GM03348 (cell line): ENCODE measurements at places on chromosomes 7 and 10.

GRCh38 chr10:95877881-95878280, 29.9 kb upstream of the CC2D2B start:
- DNase-seq, result no peak

GRCh38 chr10:116464257-116464656, 36.6 kb downstream of the PNLIPRP3 start:
- no peak for DNase-seq

- DNase-seq, result no peak
These were observed 72.5 kb downstream of the SRI start for GRCh38 chr7:88147341-88147740.

DNA sequence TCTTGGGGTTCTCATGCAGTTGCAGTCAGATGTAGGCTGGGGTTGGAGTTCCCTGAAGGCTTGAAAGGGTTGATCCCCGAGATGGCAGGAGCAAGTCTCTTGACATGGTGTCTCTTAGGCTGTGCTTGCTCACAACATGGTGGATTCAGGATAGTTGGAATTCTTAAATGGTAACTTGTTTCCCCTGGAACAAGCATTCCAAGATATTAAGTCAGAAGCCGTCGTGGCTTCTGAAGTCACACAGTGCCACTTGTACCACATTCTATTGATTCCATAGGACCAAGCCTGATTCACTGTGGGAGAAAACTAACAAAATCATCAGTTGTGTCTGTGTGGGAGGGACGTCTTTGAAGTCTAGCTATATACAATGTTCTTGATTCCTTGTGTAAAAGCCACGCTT, 3.5 kb upstream of the SLC35B4 start:
- no peak for DNase-seq

DNA sequence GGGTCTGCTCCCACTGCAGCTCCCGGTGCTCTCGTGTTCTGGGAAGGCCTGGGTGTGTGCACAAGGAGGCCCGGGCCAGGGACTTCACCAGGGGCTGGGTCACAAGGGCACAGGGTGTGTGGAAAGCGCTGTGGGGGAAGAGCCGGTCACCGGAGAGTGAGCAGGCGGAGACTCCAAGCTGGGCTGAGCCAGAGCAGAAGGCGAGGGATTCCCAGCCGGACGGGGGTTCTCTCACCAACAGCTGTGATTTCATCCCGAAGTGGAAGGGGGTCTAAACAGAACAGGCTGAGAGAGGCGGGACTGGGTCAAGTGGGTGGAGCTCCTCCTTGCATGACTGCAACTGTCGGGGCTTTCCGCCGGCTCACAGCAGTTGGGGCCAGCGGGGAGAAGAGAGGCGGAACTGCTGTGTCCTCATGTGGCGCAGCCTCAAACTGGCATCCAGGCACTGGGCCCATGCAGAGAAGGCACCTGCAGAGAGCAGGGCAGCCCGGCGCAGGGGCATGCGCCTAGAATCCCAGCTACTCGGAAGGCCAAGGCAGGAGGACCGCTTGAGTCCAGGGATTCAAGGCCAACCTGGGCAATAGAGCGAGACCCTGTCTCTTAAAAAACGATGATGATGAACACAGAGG, 7.6 kb upstream of the ORAI2 start:
- no peak for DNase-seq

DNA sequence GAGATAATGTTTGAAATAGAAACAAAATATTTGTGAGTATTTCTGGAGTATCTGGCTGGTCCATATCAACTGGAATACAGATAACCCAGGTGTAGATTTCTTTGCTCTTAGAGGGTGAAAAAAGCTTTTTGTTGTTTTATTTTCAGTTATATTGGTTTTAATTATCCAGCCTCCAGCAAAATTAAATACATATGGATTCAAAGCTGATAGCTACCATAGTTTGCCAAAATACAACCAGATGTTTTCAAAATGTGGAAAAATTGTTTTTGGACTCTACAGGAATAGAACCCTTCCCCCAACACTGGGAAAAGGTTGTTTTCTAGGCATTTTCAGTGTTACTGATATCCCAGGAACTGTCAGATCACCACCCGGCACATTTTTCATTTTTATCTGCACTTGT, 30.1 kb downstream of the LRRC17 start:
- DNase-seq, result no peak

GRCh38 chr10:108187408-108188012, 1023.0 kb upstream of the SORCS1 start:
- DNase-seq, result peak; percentile 53

DNA sequence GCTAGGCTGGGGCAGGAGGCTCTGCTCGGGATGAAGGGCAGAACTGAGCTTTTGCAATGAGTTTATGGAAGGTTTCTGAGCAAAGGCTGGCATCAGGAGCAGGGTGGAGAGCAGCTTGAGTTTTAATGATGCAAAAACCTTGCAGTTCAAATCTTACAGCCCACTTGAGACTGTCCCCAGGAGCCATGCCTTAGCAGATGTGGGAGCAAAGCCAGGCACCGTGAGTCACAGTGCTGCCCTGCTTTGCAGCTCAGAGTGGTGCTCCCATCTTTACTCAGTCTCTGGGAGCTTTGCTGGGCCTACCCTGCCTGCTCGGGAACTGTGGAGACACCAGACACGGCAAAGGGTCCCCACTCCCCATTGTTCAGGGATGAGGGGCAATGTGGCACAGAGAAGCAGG, 122.4 kb upstream of the NPS start:
- DNase-seq, result no peak

DNA sequence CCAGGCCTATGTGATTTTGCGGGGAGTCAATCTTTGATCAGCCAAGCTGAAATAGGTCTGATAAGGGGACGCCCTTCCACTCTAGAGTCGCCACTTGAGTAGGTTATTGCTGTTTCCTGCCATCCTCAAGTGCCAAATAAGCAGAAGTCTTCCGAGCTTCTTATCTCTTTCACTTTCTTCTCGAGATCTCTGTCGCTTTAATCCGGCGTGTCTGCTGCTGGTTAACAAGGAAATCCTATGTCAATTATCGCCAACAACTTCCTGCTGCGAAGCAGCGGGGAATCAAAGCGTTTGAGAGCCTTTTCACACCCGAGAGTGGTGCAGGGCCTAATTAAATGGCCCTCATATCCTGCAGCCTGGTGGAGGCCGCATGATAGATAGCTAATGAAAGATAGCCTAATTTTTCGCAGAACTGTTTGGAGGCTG, 215.9 kb downstream of the RAB11FIP2 start:
- DNase-seq, result no peak

DNA sequence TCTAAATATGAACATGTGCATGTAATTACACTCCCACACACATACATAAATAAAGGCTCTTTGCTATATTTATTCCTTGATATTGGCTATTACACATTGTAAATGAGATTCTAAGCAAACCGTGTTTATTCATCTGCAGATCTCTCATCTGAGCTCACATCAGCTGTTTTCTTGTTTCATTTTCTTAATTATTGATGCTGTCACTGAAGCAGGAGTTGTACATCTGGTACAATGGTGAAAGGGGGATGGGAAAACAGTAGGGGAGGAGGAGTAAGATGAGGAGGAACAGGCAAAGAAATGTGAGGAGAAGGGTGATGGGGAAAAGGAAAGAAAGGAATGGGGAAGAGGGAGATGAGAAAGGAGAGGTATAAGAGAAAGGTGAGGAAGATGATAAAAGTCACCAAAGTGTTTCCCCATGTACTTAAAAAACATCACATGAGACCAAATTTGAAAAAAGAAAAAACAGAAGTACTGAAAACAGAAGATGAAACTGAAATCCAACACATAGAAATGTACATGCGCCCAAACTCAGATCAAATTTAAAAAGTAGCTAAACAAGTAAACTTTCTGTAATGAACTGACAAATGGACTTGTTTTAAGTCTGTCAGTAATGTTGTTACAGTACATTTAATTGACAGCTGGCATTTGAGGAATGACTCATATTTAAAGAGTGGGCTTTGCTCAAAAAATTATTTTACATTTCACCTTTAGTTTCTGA, 472.2 kb downstream of the ARL4A start:
- DNase-seq, result no peak

DNA sequence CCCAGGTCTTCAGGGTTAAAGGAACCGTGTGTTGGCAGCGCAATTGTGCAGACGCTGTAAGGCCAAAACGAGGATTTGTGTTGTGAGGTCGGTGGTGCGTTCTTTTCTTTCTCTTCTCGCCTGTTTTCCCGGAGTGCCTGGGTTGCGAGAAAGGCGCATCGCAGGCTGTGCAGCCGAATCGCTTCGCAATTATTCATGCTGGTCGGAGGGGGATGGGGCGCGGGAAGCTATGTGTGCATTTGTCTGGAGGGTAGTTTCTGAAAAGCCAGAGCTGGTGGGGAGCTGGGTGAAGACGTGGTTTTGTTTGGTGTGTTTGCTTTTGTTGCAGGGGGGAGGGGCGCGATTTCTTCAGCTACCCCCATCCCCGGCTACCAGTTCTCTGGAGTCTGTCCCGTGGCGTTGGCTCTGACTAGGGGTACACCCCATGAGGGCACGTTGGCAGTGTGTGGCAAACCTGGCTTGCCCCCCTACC, 2.1 kb downstream of the MXI1 start:
- peak; percentile 71 for DNase-seq

GRCh38 chr7:125814100-125814499, 884.5 kb upstream of the POT1 start:
- no peak for DNase-seq

- DNase-seq, result peak; percentile 34
These were observed 55.0 kb downstream of the WAC start for GRCh38 chr10:28587970-28588290.

- DNase-seq, result no peak
These were observed 21.9 kb upstream of the KCNK18 start for GRCh38 chr10:117175215-117175900.

- DNase-seq, result no peak
These were observed 77.4 kb downstream of the SEMA3C start for GRCh38 chr7:80841423-80841955.

- DNase-seq, result no peak
These were observed 391 bp downstream of the ANKRD61 start for GRCh38 chr7:6031567-6031966.

DNA sequence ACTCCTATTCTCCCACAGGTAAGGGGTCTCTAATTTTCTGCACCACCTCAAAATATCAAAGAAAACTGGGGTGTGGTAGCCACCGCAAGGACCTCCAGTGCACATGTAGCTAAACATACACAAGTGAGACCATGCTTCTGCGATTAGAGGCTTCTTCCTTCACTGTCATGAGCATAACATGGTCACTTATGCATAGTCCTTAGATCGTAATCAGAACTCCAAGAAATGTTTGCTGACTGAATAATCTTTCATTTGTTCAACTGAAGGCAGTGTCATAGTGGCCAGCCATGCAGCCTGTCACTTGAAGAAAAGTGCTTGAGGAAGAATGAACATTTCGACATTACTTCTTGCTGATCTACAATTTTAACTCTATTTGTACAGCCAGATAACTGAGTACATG, 14.6 kb downstream of the TWIST1 start:
- no peak for DNase-seq

GRCh38 chr7:9874182-9874581, 1099.5 kb upstream of the PHF14 start:
- no peak for DNase-seq

- no peak for DNase-seq
These were observed 809.1 kb downstream of the SORCS1 start for GRCh38 chr10:106355450-106355849.

DNA sequence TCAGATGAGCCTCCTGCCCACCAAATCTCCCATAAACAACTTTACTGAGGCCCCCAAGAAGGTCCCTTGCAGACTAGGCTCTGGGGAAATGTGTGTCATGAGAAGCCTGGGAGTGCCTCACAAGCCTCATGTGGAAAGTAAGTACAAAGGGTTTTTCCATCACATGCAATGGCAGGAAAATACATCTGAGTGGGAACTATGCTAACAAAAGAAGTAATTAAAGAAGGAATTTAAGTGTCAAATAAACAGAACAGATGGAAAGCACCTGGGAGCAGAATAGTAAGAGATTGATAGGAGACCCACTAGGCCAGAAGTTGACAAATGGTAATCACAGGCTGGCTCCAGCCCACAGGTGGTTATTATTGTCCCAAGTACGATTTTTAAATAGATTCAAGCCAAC, 20.5 kb downstream of the GSAP start:
- DNase-seq, result no peak

- DNase-seq, result no peak
These were observed 194.5 kb downstream of the TCERG1L start for GRCh38 chr10:131116991-131117375.

GRCh38 chr10:75788394-75789205, 357.2 kb downstream of the LRMDA start:
- no peak for DNase-seq

GRCh38 chr10:4981722-4982471, 18.7 kb downstream of the AKR1C1 start:
- DNase-seq, result no peak

- peak; percentile 21 for DNase-seq
These were observed 21.4 kb downstream of the STAMBPL1 start for GRCh38 chr10:88901206-88901983.

DNA sequence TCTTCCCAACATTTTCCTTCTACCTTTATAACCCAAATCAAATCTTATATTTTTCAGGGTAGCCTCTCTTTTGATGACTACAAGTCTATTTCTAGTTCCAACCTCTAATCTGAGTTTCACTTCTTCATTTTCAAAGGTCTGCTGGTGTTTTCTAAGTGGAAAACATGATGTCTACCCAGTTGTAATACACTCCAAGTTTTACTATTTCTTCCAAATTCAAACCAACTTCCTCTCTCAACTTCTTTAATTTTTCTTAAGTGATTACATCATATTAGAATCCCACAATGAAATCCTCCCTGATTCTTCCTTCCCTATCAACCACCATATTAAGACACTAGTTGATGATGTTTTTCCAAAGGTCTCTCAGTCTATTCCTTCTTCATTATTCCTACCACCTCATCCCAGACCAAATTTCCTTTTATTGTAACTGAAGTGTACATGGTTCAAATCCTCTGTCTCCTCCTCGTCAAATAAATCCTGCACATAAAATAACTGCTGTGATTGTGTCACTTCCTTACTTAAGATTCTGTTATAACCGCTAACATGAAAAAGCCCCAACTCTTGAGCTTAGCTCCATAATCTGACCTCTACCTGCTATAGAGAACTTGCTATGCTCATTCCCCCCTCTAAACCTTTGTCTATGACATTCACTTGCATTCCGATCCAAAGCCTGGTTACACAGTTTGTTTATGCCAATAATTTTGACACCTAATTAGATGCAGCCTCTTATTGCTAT, 12.7 kb downstream of the TAS2R38 start:
- no peak for DNase-seq

GRCh38 chr10:132875435-132875834, 66.9 kb downstream of the CFAP46 start:
- DNase-seq, result no peak

DNA sequence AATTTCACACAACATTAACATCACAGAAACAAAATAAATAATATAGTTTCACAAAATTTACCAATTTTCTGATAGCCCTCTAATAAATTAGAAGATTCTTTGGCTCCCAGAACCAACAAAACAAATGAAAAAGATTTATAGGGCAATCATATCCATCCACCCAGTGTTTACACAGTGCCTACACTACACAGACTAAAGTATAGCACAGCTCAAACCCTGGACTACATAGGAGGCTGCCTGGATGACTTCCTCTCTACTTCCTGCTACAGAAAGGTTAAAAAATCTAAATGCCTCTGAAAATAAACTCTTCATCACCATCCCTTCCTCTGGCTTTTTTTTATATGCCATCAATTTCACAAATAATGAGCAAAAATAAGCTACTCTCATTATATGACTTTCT, 28.4 kb downstream of the MPP7 start:
- no peak for DNase-seq
